ENCODE measurements at places on chromosomes 7 and 10. TPM values are rescaled to one million over a fixed set of nuclear protein-coding genes. Genes with fewer than 3 reads are reported as not detected.

DNA sequence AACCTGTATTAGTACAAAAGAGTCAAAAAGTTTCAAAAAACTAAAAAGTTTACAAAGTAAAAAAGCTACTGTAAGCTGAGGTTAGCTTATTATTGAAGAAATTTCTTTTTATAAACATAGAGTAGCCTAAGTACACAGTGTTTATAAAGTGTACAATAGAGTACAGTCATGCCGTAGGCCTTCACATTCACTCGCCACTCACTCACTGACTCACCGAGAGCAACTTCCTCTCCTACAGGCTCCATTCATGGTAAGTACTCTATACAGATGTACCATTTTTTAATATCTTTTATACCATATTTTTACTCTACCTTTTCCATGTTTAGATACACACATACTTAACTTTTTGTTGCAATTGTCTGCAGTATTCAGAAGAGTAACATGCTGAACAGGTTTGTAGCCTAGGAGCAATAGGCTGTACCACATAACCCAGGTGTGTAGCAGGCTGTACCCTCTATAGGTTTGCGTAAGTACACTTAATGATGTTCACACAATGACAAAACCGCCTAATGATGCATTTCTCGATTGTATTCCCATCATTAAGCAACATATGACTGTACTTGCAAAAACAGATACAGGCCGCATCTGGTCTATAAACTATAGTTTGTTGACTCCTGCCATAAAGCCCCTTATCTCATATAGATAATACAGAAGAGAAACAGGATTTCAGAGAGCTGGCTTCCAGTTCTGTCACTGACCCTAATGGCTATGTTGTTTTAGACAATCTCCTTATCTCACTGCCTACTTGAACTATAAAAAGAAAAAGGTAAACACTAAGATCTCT lies 438.8 kb downstream of the HTR7 start:
- no peak for DNase-seq

The DENND10 gene
- polyA plus RNA-seq = 34.1 TPM

DNA sequence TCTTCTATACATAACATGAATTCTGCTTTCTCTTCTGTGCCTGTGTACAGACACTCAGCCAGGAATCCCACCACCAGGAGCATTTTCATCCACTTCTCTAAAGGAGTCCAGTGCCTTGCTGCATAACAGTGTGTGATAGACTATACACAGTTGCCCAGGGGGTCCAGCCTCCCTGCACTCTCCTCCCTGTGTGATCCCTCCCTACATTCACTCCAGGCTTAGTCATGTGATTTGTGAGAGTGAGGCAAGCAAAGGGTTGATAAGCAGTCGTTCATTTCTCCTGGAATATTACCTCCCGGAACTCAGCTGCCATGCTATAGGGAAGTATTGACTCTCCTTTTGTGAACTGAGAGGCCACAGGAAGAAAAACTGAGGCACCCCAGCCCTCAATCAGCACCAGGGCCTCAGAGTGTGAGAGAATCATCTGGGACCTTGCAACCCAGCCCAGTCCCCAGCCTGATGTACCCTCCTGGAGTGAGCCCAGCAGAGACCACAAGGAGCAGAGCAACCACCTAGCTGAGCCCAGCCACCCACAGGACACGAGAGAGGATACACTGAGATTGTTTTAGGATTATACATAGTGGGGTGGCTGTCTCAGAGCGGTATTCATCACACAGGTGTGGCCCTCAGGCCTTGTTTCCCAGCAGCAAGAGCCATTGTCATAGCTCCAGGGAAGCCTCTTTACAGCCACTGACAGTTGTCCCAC lies 45.0 kb upstream of the EEPD1 start:
- DNase-seq = no peak

DNA sequence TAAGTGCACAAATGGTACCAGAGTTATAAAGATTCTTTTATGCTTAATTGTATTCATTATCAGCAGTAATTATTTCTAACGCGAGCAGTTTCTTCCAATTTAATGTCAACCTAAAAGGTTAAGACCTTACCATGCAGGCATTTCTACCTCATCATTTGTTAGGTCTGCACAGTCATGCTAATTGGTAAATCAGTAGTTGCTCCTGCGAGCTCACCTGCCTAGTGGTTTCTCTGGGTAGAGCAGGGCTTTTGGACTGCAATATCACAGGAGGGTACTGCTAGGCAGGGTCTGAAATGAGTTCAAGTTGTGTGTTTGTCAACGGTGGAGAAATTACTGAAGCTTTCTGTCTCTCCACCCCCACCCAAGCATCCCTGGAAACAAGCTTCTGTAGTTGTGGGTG lies 558.5 kb upstream of the MGMT start:
- DNase-seq = no peak

The GBX1 gene
- polyA plus RNA-seq = 0.99 TPM

- no peak for DNase-seq
Observed at GRCh38 chr7:43658718-43659548, 70.4 kb downstream of the COA1 start.

The IFIT5 gene
- 7.7 TPM for polyA plus RNA-seq

The ITIH5 gene
- 56.7 TPM for polyA plus RNA-seq

- no peak for DNase-seq
Observed at GRCh38 chr10:88293073-88293472, 290.0 kb downstream of the RNLS start.

The POLL gene
- polyA plus RNA-seq = 30.7 TPM

The CYP26A1 gene
- not detected for polyA plus RNA-seq

The NCAPG2 gene
- 14.3 TPM for polyA plus RNA-seq

- DNase-seq = no peak
Observed at GRCh38 chr7:127909424-127910152, 121.6 kb downstream of the LRRC4 start.

- DNase-seq = peak; percentile 11
Observed at GRCh38 chr10:18860631-18861240, 187.9 kb upstream of the MALRD1 start.

GRCh38 chr7:149826344-149827088 lies 11.7 kb upstream of the ZNF862 start:
- no peak for DNase-seq

- DNase-seq = no peak
Observed at GRCh38 chr7:121954803-121955202, 81.8 kb downstream of the PTPRZ1 start.

The HOXA2 gene
- 3.1 TPM for polyA plus RNA-seq

GRCh38 chr10:49110684-49111319 lies 4.5 kb downstream of the VSTM4 start:
- DNase-seq = no peak

GRCh38 chr10:30587522-30588031 lies 42.0 kb downstream of the LYZL2 start:
- DNase-seq = peak; percentile 59

- DNase-seq = no peak
Observed at GRCh38 chr10:100623521-100624230, 87.9 kb downstream of the HIF1AN start.

GRCh38 chr7:7790041-7790741 lies 71.8 kb upstream of the RPA3 start:
- no peak for DNase-seq

DNA sequence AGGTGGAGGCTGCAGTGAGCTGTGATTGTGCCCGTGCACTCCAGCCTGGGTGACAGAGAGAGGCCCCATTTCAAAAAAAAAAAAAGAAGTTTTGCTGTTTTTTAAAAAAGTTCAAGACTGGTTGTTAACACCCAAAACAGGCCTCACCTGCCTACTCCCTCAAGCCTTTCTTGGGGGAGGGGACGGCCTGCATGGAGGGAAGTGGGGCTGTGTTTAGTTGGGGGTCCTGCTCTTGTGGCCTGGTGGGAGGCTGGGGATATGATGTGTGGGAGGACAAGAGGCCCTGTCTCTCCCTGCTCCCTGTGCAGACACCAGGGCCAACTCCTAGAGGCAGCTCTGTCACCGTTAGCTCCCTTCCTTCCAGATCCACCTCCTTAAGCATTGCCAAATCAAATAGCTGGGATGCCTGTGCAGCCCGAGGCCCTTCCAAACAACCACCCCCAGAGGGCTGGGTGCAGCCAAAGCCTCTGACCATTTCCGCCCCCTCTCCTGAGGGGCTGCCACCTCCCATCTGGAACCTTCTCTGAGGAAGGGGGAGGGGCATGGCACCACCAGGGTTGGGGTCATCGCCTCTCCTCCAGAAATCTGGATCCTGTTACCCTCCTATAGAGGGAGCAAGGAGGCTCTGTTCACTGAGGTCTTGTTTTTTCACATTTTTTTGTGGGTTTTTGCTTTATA lies 32.9 kb upstream of the ANKRD2 start:
- DNase-seq = peak; percentile 58

GRCh38 chr7:44819292-44819691 lies 22.8 kb downstream of the PPIA start:
- DNase-seq = no peak

DNA sequence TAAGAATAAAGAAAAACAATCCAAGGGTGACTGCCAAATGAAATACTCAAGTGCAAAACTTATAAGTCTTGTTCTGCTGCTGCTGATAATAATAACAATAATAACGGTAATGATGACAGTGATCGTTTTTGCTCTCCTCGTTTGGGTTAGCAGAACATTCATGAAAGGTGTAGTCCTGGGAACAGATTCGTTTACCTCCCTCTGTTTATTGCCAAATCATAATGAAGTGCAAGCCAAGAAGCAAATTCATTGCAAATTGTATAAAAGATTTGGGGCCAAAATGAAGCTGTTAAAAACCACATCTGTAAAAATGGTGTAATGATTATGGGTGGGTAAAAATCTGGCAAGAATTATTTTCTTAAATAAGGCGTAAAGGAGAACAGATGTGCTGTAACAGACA lies 587.2 kb upstream of the MKI67 start:
- DNase-seq = peak; percentile 86

The ALOX5 gene
- polyA plus RNA-seq = 1.7 TPM

DNA sequence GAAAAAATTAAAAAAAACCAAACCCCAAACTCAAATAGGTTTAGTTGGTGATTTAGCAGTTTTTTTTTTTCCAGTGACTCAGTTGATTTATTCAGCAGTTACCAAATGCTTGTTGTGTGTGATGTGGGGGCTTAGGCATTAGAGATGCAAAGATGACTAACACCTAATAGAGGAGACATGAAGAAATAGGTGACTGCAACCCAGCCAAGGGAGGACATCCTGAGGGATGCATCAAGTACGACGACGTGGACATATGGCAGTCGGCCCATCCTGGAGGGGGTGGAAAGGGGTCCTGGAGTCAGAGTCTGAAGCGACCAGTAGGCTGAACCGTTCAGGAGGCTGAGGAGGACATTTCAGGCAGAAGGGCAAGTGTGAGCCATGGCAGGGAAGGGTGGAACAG lies 35.5 kb downstream of the LRMDA start:
- DNase-seq = no peak

- no peak for DNase-seq
Observed at GRCh38 chr7:128115336-128115820, 84.1 kb upstream of the LRRC4 start.

- DNase-seq = peak; percentile 76
Observed at GRCh38 chr10:16968416-16969041, 151.3 kb upstream of the RSU1 start.

The SPDYE5 gene
- 1.4 TPM for polyA plus RNA-seq

DNA sequence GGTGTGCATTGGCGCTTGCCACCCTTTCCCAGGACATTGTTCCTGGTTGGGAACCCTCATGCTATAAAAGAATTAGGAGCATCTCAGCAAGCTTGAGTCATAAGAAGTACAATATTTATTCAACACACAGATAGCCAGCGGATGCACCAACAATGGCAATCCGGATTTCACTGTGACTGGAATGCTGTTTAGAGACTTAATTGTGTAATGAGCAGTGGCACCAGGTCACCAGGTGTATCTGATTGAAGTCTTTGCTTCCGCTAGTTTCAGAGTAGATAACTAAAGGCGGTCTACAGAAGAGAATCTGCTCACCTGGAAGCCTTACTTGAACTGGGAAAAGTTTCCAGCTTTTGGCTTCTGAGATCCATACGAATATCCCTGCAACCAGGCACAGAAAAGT lies 772.3 kb upstream of the GHITM start:
- DNase-seq = no peak

DNA sequence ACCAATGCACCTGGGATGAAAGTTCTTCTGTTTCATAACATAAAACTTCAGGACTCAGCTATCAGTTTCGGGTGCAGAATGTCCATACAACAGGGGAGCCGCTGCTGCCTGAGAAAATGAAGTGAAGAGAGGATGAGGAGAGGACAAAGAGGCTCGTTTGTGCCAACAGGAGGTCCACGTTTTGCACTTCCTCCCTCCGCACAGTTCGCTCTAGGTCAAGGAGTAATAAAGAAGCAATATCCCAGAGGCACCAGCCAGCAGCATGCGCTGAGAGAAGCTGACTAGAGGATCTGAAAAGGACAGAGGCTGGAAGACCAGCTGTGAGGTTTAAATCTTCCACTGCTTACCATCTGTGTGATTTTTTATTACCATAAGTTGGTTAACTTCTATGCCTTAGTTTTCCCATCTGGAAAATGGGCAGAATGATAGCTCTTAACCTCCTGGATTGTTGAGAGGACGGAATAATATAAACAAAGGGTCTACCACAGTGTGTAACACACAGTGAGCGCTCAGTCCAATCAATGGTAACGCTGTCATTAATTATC lies 709 bp downstream of the GPAM start:
- DNase-seq = no peak

GRCh38 chr10:89233033-89233432 lies 18.5 kb downstream of the LIPA start:
- no peak for DNase-seq

The SLC18A3 gene
- not detected for polyA plus RNA-seq

GRCh38 chr7:158541346-158542010 lies 46.1 kb downstream of the PTPRN2 start:
- peak; percentile 37 for DNase-seq

The MET gene
- polyA plus RNA-seq = 14.4 TPM

- peak; percentile 36 for DNase-seq
Observed at GRCh38 chr7:139131601-139132041, 22.1 kb upstream of the ZC3HAV1 start.

DNA sequence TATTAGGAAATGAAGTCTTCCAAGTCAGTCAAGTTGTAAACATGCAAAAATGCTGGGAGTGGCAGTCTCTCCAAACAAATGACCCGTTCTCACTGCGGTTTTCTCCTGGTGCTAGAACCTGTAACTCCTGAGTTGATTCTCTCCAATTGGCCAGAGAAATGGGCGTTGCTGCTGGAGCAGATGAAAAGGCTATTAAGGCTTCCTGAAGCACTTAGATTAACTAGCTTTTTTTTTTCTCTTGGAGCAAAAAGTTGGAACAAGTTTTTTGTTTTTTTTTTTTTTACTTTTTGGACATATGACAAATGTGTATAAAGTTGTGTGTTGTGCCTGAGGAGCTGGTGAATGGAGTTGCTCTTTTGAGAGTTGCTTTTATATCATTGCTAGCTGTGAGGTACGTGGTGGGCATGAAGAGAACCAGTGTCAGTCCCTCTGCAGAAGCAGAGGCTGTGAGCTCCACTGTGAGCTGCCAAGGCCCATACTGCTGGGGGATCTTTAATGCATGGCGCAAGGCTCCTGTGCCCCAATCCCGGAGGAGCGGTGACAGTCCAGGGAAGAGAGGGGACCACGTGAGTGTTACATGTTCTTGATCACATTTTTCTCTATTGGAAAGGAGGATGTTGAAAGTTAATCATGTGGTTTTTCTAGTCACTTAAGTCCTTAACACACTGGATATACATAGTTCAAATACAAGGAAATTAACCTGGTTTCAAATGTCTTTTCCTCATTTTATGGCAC lies 393.6 kb upstream of the GALNT17 start:
- DNase-seq = peak; percentile 48
